ENCODE measurements at places on chromosomes 5 and 9. TPM values are rescaled to one million over a fixed set of nuclear protein-coding genes. Genes with fewer than 3 reads are reported as not detected.

- H3K4me3 ChIP-seq = no peak overlapping the region
- no peaks in the 10 kb centered on the region for H3K4me1 ChIP-seq
- no peak for DNase-seq
Observed at GRCh38 chr5:98604721-98605425, 168.6 kb upstream of the RGMB start.

DNA sequence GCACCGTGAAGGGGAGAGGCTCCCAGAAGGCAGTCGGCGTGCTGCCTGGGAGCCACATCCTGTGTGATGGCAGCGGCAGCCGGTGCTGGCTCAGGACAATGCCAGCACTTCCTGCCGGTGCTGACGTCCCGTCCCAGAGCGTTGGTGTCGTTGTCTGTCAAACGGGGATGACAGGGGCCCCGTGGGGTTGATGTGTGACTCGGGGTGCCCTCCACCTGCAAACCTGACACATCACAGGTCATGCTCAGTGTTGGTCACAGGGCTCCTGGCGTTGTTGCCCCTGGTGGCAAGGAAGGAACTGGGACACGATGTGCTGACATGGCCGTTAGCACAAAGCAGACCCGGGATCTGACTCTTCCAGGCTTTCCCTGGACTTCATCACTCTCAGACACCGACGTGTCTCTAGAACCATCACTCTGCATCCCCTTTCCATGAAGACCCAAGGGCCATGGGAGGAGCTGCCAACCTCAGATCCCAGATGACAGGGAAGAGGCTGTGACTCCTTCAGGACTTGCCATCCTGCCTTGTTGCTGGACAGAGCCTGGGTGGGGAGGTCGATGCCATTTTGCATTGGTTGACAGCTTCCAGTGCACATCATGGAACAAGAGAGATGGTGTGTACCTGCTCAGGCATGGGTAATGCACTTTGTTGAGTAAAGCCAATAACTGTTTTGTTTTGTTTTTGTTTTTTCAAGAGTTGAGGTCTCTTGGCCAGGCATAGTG lies 21.5 kb downstream of the PLPP7 start:
- H3K4me1 ChIP-seq = peaks cover 11% of the 10 kb centered on the region
- H3K4me3 ChIP-seq = peak overlapping the region; percentile 30
- H3K27me3 ChIP-seq = no peaks in the 10 kb centered on the region
- no peaks in the 10 kb centered on the region for H3K36me3 ChIP-seq
- peak overlapping the region; percentile 57 for H3K27ac ChIP-seq
- DNase-seq = peak; percentile 80

- H3K36me3 ChIP-seq = no peaks in the 10 kb centered on the region
- H3K4me3 ChIP-seq = no peak overlapping the region
- H3K27me3 ChIP-seq = peaks cover 13% of the 10 kb centered on the region
- DNase-seq = no peak
- H3K4me1 ChIP-seq = peaks cover 4% of the 10 kb centered on the region
Observed at GRCh38 chr9:105142406-105143135, 101.9 kb upstream of the SLC44A1 start.

GRCh38 chr5:141986072-141986471 lies 17.2 kb downstream of the RNF14 start:
- H3K4me3 ChIP-seq = no peak overlapping the region
- H3K36me3 ChIP-seq = peaks cover 43% of the 10 kb centered on the region
- H3K27me3 ChIP-seq = no peaks in the 10 kb centered on the region
- H3K27ac ChIP-seq = no peak overlapping the region
- no peak for DNase-seq

DNA sequence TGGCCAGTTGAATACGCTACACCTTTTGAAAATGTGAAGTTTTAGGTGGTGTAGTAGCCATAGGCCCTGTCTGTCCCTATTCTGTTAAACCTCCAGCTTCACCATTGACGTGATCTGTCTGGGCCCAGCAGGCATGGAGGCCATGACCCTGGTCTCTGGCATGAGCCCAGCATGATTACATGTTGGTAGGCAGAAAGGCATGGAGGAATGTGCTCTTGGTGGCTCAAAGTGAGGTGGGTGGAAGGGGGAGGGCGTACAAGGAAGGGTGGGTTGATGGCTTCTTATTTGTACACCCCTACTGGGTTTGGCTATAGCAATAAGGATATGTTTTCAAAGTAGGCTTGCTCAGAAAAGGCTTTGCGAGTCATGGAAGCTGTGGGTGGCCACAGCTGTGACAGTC lies 23.7 kb downstream of the RALGPS1 start:
- DNase-seq = no peak
- H3K27ac ChIP-seq = no peak overlapping the region
- H3K27me3 ChIP-seq = peaks cover 26% of the 10 kb centered on the region
- no peaks in the 10 kb centered on the region for H3K36me3 ChIP-seq
- no peak overlapping the region for H3K4me3 ChIP-seq

- no peak overlapping the region for H3K4me3 ChIP-seq
- no peak overlapping the region for H3K27ac ChIP-seq
- no peaks in the 10 kb centered on the region for H3K27me3 ChIP-seq
- DNase-seq = no peak
Observed at GRCh38 chr5:56492812-56493211, 259.7 kb upstream of the ANKRD55 start.

DNA sequence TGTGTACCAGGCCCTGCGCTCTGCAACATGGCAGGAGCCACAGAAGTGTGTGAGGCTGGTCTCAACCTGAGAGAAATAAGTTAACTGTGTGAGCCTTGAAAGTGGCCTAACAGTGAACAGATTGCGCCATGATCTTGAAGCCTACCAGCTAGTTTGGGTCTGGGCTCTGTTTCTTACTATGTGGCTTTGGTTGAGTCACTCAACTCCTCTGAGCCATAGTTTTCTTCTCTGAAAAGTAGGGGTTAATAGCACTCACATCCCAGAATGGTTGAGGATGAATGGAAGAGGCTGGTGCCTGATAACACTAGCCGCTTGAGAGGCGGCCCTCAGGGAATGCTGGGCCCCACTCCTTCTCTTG lies 121.5 kb downstream of the RGS3 start:
- DNase-seq = no peak
- no peak overlapping the region for H3K27ac ChIP-seq
- H3K4me3 ChIP-seq = no peak overlapping the region
- H3K27me3 ChIP-seq = no peaks in the 10 kb centered on the region

DNA sequence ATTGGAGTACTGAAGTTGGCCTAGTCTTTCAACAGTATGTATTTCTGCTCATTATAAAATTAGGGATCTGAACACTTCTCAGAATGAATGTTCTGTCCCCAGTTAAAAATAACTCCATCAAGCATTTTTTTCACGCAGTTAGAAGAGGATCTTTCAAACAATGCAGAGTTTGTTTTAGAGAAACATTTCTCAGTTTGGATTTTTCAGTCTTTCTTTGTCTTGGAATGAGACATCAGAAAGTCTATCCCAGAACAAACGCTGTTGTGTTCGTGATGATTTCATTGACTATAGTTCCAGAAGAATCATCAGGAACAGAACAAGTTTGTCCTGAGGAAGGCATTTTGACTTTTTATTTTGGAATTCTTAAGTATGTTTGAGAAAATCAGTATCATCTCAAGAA lies 218.7 kb downstream of the ARRDC3 start:
- no peak overlapping the region for H3K4me3 ChIP-seq
- no peak for DNase-seq
- no peak overlapping the region for H3K27ac ChIP-seq
- no peaks in the 10 kb centered on the region for H3K27me3 ChIP-seq
- H3K4me1 ChIP-seq = peaks cover 22% of the 10 kb centered on the region
- H3K36me3 ChIP-seq = no peaks in the 10 kb centered on the region

- no peak for DNase-seq
- no peaks in the 10 kb centered on the region for H3K4me1 ChIP-seq
- no peak overlapping the region for H3K27ac ChIP-seq
- peaks cover 2% of the 10 kb centered on the region for H3K27me3 ChIP-seq
Observed at GRCh38 chr9:16732546-16732945, 137.9 kb downstream of the BNC2 start.

- no peak for DNase-seq
- H3K4me1 ChIP-seq = peaks cover 12% of the 10 kb centered on the region
- H3K27me3 ChIP-seq = peaks cover 37% of the 10 kb centered on the region
- peaks cover 8% of the 10 kb centered on the region for H3K36me3 ChIP-seq
- no peak overlapping the region for H3K27ac ChIP-seq
Observed at GRCh38 chr5:159478950-159479349, 148.7 kb upstream of the IL12B start.

- no peak overlapping the region for H3K27ac ChIP-seq
- no peak overlapping the region for H3K4me3 ChIP-seq
- peaks cover 10% of the 10 kb centered on the region for H3K4me1 ChIP-seq
- H3K27me3 ChIP-seq = no peaks in the 10 kb centered on the region
- peak; percentile 23 for DNase-seq
Observed at GRCh38 chr5:174532455-174533453, 191.6 kb upstream of the MSX2 start.

DNA sequence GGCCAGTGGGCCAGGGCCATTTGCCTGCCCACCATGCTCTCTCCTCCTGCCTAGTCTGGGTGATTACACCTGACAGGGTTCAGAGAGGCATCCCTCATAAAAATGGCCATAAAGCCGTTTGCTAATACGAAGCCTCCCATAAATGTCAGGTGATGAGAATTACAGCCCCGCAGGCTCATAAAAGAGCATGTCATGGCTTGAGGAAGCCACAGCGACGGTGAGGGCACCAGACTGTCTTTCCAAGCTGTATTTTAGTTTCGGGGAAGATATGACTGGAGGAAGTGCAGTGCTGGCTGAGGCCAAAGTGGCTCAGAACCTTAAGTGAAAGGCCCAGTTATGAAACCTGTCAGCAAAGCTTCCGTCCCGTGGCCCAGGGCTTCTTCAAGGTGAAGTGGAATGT lies 18.5 kb upstream of the TCERG1 start:
- no peak overlapping the region for H3K4me3 ChIP-seq
- H3K27me3 ChIP-seq = peaks cover 29% of the 10 kb centered on the region
- no peaks in the 10 kb centered on the region for H3K36me3 ChIP-seq
- peaks cover 5% of the 10 kb centered on the region for H3K4me1 ChIP-seq
- H3K27ac ChIP-seq = no peak overlapping the region
- no peak for DNase-seq

- peaks cover 43% of the 10 kb centered on the region for H3K4me1 ChIP-seq
- no peak for DNase-seq
- H3K36me3 ChIP-seq = peaks cover 21% of the 10 kb centered on the region
Observed at GRCh38 chr5:177320879-177321278, 9.2 kb upstream of the MXD3 start.

GRCh38 chr5:115209279-115209678 lies 39.6 kb upstream of the TRIM36 start:
- no peak overlapping the region for H3K4me3 ChIP-seq
- H3K4me1 ChIP-seq = peaks cover 17% of the 10 kb centered on the region
- peaks cover 9% of the 10 kb centered on the region for H3K36me3 ChIP-seq
- peak; percentile 69 for DNase-seq
- H3K27ac ChIP-seq = peak overlapping the region; percentile 59

DNA sequence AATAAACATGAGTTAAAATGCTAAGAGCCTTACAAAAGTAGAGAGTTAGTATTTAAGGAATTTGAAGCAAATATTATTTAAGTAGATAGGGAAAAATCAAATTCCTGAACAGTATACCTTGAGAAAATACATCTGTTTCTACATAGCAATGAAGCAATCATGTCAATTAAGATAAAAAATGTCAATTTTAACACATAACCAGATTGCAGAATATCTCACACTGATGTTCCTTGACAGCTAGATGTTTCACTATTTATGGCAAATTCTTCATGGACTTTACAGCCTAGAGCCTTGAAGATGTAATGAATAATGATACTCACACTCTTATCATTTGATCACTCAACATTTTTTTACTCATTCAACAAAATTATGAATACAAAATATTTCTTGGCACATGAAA lies 708.2 kb upstream of the PTPRD start:
- no peaks in the 10 kb centered on the region for H3K4me1 ChIP-seq
- H3K36me3 ChIP-seq = no peaks in the 10 kb centered on the region
- no peak overlapping the region for H3K27ac ChIP-seq
- H3K27me3 ChIP-seq = no peaks in the 10 kb centered on the region

DNA sequence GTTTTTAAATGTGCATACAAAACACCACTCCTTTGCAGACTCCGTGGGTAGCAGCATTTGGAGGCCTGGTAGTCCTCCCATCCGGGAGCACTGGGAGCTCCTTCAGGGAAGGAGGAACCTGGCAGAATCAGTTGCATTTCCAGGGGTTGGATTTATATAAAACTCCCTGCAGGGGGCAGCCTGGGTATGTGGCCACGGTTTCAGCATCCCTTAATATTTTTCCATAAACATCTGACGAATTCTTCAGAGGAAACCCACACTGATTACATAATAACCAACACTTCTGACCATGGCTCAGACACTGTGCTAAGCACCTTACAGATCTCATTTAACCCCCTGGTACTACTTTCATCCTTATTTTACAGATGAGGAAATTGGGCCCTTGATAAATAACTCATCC lies 6.1 kb upstream of the AFAP1L1 start:
- no peak for DNase-seq
- peaks cover 23% of the 10 kb centered on the region for H3K27me3 ChIP-seq
- H3K4me1 ChIP-seq = peaks cover 2% of the 10 kb centered on the region

GRCh38 chr9:122265149-122265915 lies 650 bp downstream of the MRRF start:
- DNase-seq = peak; percentile 43
- peak overlapping the region; percentile 97 for H3K27ac ChIP-seq
- peak overlapping the region; percentile 94 for H3K4me3 ChIP-seq
- H3K36me3 ChIP-seq = peaks cover 16% of the 10 kb centered on the region
- peaks cover 42% of the 10 kb centered on the region for H3K4me1 ChIP-seq

- no peak overlapping the region for H3K4me3 ChIP-seq
- no peaks in the 10 kb centered on the region for H3K4me1 ChIP-seq
- no peak overlapping the region for H3K27ac ChIP-seq
- no peaks in the 10 kb centered on the region for H3K27me3 ChIP-seq
Observed at GRCh38 chr9:117344892-117345660, 69.8 kb downstream of the ASTN2 start.

GRCh38 chr5:164296603-164297080 lies 791.2 kb downstream of the MAT2B start:
- no peaks in the 10 kb centered on the region for H3K27me3 ChIP-seq
- no peaks in the 10 kb centered on the region for H3K36me3 ChIP-seq
- DNase-seq = no peak
- no peak overlapping the region for H3K27ac ChIP-seq

GRCh38 chr5:172911628-172911880 lies 47.7 kb upstream of the RPL26L1 start:
- no peaks in the 10 kb centered on the region for H3K4me1 ChIP-seq
- no peak for DNase-seq
- H3K27ac ChIP-seq = no peak overlapping the region
- no peak overlapping the region for H3K4me3 ChIP-seq
- no peaks in the 10 kb centered on the region for H3K36me3 ChIP-seq
- no peaks in the 10 kb centered on the region for H3K27me3 ChIP-seq

Gene PPWD1
- 50.0 TPM for total RNA-seq

Gene CCNJL
- total RNA-seq = not detected

Gene ANGPTL2
- total RNA-seq = not detected

Gene SPINK7
- total RNA-seq = not detected

Gene PLPP7
- not detected for total RNA-seq

Gene APBA1
- 7.8 TPM for total RNA-seq

Gene NREP
- total RNA-seq = 4.8 TPM

Gene NFIB
- total RNA-seq = not detected

Gene PTGER4
- total RNA-seq = 51.0 TPM
